Stomach (tissue), 19 donors: ENCODE measurements at places on chromosomes 6 and 20. TPM values are rescaled to one million over a fixed set of nuclear protein-coding genes. Genes with fewer than 3 reads are reported as not detected.
A peak's percentile ranks its signal among the peaks of the same experiment; 100 is the strongest.

Gene ADGRG6
- 78.2 TPM for total RNA-seq

GRCh38 chr20:50146732-50147662, 6.5 kb downstream of the PEDS1 start:
- DNase-seq = peak; percentile 66
- H3K4me3 ChIP-seq = peak overlapping the region; percentile 18
- peaks cover 22% of the 10 kb centered on the region for H3K36me3 ChIP-seq

DNA sequence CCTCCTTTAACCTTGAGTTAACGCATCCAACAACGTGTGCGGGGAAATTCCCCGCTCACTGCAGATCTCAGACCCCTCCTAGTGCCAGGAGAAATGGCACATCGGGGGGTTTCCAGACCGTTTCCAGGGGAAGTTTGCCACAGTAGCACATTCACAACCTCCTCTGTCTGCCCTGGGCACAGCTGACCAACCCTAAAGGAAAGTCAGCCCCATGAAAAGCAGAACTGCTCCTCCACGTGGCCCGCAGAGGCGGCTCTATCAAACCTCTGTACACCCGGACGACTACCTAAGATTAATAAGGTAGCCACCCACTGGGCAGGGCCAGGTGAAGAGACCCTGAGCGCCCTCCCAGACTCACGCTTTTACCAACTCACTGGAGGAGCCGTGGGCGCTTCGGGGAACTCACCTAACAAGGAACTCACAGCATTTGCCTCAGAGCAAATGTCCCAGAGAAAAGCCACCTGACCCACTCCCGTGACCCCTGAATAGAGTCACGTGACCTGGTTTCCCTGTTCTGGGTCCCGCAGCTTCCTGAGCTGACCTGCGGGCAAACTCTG, 93.1 kb downstream of the PRND start:
- peaks cover 16% of the 10 kb centered on the region for H3K4me1 ChIP-seq
- DNase-seq = peak; percentile 44
- no peaks in the 10 kb centered on the region for H3K36me3 ChIP-seq
- H3K4me3 ChIP-seq = peak overlapping the region; percentile 10
- H3K27me3 ChIP-seq = no peaks in the 10 kb centered on the region

DNA sequence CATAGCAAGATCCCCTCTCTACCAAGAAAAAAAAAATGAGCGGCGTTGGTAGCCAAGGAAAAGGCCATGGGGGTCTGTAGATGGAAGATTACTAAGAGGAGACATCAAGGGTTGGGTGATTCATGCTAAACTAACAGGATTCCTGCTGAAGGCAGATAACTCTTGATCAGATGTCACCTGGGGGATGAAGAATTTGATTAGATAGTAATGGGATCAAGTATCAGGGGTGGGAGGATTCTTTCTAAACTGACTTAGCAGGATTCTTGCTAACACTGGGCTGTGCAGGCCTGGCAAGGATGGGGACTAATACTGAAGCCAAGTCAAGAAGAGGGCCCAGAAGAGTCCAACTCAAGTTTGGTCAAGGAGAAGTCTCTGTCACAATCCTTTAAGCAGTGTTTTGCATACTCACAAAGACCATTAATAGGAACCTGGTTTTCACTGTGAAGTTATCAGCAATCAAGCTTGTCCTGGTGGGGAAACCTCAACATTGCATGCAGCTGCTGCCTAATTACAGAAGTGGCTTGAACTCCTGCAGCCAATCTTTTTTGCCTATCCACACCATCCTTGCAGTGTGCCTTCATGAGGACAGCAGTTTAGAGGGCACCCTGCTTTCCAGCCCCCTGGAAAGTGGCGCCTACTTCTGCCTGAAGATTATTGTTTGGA, 61.3 kb downstream of the ANKRD6 start:
- no peak for DNase-seq
- H3K27ac ChIP-seq = no peak overlapping the region
- H3K4me3 ChIP-seq = no peak overlapping the region
